ENCODE measurements at places on chromosomes 7 and 10.
A peak's percentile ranks its signal among the peaks of the same experiment; 100 is the strongest.

DNA sequence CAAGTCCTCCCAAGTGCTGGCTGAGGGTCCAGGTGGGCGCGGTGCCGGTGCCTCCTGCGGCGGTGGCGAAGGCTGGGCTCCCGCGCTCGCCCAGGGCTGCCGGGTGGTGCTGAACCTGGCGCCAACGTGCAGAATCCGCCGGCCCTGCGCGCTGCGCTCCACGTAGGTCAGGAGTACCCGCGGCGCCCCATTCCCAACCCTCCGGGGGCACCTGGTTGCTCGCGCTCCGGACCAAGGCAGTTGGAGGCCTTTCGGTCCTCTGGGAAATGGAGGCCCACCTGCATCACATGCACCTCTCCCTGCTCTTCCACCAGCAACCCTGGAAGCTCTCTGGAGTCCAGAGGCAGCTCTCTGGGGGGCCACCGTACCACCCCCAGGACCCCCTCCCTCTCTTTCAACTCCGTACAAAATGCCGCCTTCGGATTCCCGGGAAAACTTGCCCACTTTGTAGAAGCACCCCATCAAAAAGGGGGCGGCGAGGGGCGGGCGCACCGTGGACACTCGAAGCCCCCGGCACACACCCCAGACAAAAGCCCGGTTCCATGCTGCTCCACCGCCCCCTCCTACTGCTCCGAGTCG, 745 bp downstream of the SLC16A9 start:
- DNase-seq = peak; percentile 0

- DNase-seq = no peak
These were observed 745 bp downstream of the TCERG1L start for GRCh38 chr10:131310551-131311401.

DNA sequence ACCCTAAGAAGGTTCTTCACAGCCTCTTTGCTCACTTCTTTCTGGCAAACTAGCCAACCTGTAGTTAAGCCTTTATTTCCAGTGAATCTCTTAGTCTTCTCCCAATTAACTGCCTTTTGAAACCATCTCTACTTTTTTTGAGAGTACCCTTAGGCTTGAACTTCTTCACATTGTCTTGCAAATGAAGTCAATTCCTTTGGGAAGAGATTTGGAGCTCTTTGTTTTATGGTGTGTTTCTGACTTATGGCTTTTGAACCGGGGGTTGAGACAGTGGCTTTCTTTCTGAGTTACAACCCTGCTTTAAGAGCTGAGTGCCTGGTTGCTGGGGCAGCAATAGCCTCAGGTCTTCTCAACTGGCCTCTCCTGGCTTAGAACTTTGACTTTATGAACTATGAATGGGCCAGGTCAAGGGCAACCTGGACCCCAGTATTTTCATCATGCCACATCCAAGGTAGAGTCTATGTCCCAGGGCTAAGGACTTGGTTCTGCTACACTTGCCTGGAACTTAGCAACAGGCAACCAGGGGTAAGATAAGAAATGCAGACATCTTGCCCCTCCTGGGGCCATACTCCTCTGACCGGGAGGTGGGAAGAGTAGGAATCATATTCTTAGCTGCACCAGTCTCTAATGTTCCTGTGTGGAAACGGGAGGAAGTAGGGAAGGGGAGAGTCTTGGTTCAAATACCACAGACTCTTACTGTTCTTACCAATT, 53.0 kb downstream of the SP4 start:
- no peak for DNase-seq

GRCh38 chr10:13751191-13751764, 164.5 kb downstream of the PRPF18 start:
- DNase-seq = no peak

DNA sequence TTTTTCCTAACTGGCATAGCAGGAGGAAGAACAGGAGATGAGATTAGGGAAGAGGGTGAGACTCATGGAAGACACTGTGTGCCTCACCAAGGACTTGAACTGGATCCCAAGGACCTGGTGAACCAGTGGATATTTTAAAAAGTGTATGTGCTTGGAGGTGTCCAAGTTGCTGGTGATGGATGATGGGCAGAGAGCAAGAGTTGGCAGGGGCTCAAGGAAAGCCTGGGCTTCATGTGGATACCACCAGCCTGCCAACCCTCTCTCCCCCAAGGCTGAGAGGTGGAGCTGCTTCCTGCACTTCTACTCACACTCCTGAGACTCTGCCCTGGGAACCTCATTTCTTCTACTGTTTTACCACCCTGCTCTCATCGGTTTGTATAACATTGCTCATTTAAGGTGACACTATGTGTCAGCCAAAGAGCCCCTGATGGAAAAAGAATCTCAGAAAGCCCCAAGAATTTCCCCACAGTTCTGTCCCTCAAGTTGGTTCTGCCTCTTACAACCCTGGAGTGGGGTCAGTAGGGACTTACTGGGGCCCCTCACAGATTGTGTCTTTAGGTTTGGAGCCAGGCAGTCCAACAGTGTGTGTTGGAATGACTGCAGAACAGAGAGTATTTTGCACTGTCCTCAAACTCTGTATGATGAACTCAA, 56.2 kb upstream of the PDCD4 start:
- no peak for DNase-seq

GRCh38 chr7:69982197-69982596, 383.9 kb downstream of the AUTS2 start:
- no peak for DNase-seq

GRCh38 chr7:157113607-157114006, 25.1 kb upstream of the UBE3C start:
- DNase-seq = no peak

DNA sequence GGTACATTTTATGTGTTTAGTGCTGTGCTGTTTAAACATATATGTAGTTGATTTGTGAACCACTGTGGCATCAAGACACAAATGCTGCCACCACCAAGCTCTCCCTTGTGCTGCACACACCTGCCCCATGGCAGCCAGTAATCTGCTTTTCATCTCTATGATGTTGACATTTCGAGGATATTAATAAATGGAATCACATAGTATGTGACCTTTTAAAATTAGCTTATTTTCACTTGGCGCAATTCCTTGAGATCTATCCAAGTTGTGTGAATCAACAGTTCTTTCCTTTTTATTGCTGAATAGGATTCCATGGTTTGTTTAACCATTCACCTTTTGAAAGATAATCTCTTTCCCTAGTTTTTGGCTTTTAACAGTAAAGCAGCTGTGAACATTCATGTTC, 73.1 kb downstream of the BMPR1A start:
- no peak for DNase-seq

- DNase-seq = no peak
These were observed 275.8 kb downstream of the POM121L12 start for GRCh38 chr7:53311205-53311604.

DNA sequence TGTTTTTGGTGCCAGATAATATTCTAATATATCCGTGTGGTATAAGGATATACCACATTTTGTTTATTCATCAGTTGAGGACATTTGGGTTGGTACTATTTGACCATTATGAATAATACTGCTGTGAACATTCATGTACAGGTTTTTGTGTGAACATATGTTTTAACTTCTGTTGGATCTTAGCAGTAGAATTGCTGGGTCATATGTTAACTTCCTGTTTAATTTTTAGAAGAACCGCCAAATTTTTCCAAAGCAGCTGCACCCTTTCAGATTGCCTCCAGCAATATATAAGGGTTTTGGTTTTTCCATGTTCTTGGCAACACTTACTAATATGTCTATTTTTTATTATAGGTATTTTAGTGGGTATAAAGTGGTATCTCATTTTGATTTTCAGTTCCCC, 22.8 kb downstream of the VPS26A start:
- no peak for DNase-seq

DNA sequence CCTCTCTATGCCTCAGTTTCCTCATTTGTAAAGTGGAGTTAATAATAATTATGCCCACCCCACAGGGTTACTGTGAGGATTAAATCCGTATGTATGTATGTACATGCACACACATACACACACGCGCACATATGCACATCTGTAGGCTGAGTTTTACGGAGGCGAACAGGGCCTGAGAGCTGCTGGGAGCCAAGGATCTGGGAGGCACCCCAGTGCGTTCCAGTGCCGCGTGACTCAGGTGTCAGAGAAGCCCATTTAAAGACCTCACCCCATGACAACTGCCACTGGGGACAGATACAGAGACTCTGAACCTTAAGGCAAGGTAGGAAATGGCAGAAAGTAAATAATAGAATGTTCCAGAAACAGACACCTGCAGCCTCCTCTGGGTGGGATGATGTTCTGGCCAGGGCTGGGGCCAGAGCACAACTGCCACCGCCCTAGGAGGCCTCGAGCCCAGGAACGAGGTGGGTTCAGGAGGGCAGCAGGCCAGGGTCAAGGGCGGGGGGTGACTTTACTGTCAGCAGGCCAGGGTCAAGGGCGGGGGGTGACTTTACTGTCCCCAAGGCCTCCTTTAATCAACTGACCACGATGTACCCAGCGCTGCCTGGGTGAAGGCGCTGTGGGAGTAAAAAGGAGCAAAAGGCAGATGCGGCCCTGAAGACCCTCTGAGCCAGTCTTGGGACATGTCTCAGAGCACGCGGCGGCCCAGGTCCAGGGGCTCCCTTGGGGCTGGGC, 54.9 kb downstream of the PRKAG2 start:
- DNase-seq = no peak

GRCh38 chr10:35392482-35393228, 56.3 kb downstream of the CCNY start:
- DNase-seq = no peak

DNA sequence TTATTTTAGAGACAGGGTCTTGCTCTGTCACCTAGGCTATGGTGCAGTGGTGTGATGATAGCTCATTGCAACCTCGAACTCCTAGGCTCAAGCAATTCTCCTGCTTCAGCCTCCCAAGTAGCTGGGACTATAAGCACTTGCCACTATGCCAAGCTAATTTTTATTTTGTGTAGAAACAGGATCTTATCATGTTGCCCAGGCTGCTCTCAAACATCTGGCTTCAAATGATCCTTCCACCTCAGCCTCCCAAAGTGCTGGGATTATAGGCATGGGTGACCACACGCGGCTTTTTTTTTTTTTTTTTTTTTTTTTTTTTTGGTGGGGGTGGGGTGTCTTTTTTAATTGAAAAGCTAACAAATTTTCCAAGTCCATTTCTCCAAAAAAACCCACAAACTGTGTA, 18.4 kb downstream of the HPS6 start:
- no peak for DNase-seq

DNA sequence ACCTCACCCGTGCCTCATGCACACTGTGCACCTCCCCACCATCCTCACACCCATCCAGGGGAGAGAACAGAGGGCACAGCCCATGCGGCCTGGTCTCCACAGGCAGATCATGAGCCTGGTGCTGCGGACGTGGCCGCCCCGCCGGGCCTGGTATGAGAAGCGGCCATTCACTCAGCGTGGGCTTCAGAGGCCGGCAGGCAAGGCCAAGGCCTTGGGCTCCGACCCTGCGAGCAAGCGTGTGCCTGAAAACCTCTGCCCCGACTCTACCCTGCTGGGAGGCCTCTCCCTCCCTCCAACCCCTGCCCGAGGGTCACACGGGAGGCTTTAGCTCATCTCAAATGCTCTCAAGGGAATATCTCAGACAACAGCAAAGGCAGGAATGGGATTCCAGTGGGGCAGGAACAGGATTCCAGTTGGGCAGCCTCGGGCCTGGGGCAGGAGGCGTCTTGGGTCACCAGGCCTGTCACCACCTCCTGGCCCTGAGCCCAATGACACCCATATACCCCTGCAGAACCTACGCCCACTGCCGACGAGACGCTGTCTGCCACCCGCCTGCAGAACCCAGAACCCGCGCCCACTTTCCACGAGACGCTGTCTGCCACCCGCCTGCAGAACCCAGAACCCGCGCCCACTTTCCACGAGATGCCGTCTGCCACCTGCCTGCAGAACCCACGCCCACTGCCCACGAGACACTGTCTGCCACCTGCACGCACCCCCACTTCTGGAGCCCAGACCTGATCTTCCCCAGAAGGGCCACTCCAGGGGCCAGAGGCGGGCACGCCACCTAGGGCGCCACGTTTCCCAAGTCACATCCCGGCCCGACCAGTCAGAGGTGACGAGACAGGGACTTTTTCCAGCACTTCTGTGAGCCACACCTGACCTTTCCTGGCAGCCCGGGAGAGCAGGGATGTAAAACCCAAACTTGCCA, 38.9 kb downstream of the ADAP1 start:
- no peak for DNase-seq

GRCh38 chr7:43078794-43079193, 33.7 kb upstream of the HECW1 start:
- DNase-seq = no peak

GRCh38 chr7:3544202-3544601, 243.2 kb downstream of the SDK1 start:
- DNase-seq = no peak

DNA sequence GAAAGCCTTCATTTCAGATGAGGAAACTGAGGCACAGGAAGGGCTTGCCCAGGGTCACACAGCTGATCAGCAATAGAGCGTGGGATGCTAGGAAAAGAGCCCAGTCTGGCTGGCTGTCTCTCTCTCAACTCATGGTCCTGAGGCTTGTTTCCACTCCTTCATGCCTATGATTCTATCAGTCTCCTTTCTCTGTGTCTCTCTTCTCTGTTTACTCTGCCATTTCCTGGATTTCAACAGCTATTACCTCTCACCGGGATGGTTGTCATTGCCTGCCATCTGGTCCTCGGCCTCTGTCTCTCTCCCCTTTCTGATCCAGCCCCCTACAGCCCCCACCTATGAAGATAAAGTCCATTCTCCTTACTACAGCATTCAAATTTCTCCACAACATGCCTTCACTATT, 93.3 kb upstream of the AGBL3 start:
- DNase-seq = no peak

DNA sequence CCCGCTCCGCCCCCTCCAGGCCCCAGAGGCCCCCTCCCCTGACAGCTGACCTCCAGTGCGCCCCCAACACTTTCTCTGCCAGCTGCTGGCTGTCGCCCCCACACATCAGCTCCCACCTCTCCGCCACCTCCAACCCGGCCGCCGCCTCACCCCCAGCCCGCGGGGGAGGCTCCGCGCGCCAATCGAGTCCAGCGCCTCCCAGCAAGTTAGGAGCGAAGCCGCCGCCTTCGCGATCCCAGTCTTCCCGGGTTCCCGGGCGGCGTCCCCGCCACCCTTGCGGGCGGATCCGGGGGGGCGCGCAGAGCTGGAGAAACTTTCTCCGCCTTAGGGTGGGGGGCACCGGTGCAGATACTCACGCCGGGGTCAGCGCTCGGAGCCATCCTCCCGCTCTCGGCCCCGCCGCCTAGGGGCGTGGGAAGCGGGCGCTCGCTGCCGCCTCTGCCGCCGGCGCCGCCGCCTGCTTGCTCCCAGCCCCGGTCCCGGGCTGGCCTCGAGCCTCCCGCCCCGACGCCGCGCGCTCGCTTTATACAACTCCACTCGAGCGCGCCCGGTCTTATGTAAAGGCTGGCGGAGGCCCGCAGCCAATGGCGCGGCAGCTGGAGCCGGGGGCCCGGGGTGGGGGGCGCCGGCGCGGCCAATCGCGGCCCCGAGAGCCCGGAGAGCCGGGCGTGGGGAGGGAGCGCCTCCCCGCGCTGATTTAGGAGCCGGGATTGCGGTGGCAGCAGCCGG, at the start of gene CRTAC1:
Gene CRTAC1 (minus strand): TSS at position 529 of the 729 bp plus-strand sequence. CDS start 149 bp downstream, at position 380.
- peak; percentile 60 for DNase-seq

DNA sequence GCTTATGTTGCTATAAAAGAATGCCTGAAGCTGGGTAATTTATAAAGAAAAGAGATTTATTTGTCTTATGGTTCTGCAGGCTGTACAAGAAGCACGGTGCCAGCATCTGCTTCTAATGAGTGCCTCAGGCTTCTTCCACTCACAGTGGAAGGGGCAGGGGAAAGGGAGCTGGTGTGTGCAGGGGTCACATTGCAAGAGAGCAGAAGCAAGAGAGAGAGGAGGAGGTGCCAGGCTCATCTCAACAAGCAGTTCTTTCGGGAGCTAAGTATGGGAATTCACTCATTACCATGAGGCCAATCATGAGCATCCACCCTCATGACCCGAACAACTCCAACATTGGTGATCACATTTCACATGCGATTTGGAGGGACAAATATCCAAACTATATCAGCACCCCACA, 17.2 kb upstream of the SLK start:
- no peak for DNase-seq

- DNase-seq = peak; percentile 62
These were observed 406.6 kb downstream of the HTR7 start for GRCh38 chr10:90451283-90451682.
